ENCODE measurements at places on chromosomes 1 and 21.

DNA sequence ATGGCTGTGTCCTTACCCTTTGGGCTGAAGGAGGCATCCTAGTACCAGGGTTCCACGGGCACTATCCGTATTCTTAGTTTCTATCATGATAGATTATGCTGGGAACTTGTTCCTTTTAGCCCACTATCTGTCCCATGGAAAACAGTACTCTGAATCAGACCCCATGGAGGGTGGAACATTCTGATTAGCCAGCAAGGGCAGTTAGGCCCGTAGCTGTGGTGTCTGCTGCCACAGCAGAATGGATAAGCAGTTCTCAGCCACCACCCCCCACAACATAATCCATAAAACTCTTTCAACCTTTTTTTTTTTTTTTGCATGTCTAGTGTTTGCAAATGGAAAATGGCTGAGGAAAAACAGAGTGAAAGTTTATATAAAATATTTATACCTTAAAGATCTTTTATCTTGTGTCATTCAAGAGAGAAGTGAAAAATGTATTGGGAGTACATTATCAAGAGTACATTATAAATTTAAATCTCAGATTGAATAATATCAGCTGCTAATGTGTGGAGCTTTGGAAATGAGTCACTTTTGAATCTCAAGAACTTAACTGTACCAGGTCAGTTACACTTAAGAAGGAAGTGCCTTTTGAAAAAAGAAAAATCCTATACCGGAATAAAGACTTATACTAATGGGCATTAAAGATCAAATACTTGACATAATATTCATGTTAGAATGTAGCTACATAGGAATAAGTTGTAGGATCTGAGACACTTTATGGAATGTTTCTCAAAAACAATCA is 80.3 kb downstream of the NFIA start:
- DNase-seq: peak; percentile 13

- DNase-seq: no peak
Observed at GRCh38 chr1:61011561-61012263, 70.6 kb upstream of the NFIA start.

- DNase-seq: peak; percentile 78
Observed at GRCh38 chr1:182149411-182149965, 88.0 kb upstream of the ZNF648 start.

DNA sequence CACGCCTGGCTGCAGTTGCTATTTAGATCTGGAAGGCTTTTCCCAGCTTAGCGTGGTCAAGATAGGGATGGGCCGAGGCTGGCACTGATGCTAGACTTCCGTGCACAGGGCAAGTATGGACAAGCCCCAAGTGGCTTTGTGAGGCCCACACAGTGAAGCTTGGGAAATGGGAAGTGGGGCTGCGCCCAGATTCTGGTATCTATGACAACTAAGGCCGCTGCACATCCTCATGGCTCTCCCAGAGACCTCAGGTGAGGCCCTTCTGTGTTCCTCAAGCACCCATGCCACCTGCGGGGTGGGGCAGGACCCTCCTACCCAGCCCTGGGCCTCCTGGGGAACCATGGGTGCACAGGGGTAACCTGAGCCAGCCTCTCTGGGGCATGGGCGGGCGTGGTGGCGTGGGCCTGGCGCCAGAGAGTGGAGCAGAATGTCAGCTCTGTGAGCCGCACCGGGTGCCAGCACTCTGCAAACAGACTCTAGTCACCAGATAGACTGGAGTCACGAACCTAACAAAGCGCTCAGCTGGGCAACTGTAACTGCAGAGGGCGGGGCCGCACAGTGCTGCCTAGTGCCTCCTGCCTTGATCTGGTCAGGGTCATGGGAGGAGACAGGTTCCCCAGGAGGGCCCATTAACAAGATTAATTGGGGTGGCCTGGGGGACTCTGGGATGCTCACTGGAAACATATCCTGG is 46.4 kb downstream of the ELF3 start:
- no peak for DNase-seq

GRCh38 chr1:198122693-198123092 is 34.1 kb upstream of the NEK7 start:
- DNase-seq: peak; percentile 37

DNA sequence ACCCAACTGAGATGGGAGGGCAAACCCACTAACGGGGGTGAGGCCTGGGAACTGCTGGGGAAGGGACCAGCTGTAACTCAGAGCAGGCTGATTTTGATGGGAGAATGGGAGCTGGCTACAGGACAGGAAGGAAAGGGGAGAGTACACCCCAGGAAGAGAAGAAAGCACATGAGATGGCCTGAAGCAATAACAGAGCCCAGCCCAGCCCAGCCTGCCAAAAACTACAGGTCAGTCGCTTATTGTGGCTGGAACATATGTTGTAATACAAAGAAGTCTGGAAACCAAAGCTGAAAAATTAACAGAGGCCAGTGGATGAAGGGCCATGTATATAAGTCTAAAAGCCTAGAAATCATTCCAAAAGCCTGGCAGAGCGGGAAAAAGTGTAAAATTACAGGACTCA is 1.6 kb downstream of the ITLN2 start:
- no peak for DNase-seq

DNA sequence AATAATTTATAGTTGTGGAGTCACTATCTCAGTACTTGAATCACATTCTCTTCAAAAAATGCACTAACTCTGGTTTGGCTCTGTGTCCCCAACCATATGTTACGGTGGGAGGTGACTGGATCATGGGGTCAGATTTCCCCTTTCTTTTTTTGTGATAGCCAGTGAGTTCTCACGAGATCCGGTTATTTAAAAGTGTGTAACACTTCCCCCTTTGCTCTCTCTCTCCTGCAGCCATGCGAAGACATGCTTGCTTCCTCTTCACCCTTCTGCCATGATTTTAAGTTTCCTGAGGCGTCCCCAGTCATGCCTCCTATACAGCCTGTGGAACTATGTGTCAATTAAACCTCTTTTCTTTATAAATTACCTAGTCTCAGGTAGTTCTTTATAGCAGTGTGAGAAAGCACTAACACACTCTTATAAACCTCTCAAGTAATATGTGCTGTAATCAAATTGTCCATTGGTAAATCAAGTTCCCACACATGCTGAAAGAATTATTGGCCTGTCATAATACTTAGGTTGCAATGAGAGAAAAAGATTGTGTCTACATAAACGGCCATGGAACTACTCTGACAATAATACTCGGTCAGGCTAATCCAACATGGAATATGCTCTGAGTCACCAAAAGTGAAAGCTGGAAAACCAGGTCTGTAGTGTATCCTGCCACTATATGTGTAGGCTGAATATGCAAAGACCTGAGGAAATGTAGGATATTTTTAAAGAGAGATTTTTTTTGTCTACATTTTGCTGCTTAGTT is 107.5 kb downstream of the SLC44A5 start:
- no peak for DNase-seq

DNA sequence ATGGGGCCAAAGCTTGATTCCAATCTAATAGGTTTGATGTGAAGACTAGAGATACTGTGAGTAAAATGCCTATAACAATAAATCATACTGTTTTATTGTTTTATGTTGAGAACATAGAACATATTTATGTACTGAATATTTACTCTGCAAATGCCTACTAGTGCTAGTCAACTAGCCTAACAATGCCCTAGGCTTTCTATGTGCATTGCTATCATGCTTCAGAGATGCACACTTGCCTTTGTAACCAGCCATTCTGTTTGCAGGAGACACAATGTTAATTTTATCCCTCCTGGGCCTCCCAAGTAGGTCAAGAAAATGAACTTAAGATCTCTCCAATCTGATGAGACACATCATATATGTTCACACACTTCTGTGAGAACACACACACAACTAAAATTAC is 530.8 kb upstream of the BEND5 start:
- DNase-seq: no peak

GRCh38 chr1:182715531-182715930 is 31.1 kb upstream of the RGS8 start:
- DNase-seq: no peak

- no peak for DNase-seq
Observed at GRCh38 chr1:231480008-231480407, 48.5 kb upstream of the TSNAX start.

GRCh38 chr1:111366256-111366655 is 61.3 kb downstream of the OVGP1 start:
- peak; percentile 51 for DNase-seq

DNA sequence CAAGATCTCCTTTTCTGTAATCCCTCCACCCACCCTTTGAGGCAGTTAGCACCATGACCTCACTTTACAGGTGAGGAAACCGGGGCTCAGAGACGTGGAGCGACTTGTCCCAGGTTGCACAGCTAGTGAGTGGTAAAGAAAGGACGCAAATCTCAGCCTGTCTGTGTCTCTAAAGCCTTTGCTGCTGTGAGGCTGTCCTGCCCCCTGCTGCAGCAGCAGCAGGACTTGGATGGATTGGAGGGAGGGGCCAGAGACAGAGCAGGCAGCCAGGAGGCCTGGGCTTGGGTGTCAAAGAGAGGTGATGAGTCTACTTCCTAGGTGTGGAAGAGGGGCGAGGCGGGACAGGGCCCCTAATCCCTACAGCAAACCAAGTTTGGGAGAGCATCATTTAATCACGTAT is 69.6 kb downstream of the PTPRU start:
- peak; percentile 6 for DNase-seq

GRCh38 chr1:183578856-183579255 is 11.4 kb downstream of the NCF2 start:
- no peak for DNase-seq

All from EH (cell line).